CD4-positive, alpha-beta T cell treated with Interleukin-2 at 100 ng/mL for 4 hours (primary cell): ENCODE measurements at places on chromosomes 7 and 10.

DNA sequence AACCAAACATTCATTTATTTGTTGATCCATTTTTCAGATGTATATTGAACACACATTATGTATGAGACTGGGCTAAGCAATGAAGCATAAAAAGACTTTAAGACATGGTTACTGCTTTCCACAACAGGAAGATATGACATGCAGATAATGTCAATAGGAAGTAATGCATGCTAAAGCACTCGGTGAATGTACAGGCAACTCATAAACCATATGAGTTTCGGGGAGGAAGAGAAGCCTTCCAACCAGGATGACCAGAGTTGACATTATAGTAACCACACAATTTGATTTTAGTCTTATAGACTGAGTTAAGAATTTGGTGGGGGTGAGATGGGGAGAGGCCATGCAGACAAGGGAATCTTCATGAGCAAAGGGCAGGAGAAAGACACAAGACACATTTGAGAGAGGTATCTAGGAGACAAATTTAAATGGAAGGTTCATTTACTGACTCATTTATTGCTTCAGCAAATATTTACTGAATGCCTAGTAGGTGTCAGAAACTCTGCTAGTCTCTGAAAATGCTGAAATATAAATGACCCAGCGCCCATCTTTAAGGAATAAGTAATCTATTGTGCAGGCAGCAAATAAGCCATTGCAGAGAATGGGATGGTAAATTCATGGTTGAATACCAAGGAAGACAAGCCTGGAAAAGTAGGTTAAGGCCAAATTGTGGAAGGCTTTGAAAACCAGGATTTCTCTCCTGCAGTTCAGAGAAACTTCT lies 19.0 kb upstream of the SLK start:
- DNase-seq = no peak

- DNase-seq = no peak
Observed at GRCh38 chr7:45646207-45646821, 72.1 kb downstream of the ADCY1 start.

- no peak for DNase-seq
Observed at GRCh38 chr7:80318081-80318480, 183.4 kb downstream of the GNAI1 start.

DNA sequence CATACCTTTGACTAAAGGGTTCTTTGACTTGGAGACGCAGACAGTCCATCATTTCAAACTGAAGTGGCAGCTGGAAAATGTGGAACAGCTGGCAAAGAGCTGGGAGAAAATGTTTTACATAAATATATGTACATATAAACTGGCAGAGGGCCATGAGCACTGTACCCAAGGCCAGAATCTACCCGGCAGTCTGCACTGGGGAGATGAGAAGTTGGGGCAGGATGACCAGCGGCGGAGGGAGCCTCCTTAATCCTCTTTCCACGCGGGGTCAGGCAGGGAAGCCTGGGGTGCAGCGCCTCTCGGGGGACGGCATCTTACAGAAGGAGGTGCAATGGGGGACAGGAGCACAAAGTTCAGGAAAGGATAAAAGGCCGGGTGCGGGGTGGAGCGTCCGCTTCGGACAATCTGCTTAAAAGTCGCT lies 1.3 kb downstream of the GLI3 start:
- DNase-seq = no peak

- peak; percentile 20 for DNase-seq
Observed at GRCh38 chr10:97686301-97686961, 610 bp downstream of the AVPI1 start.

- DNase-seq = no peak
Observed at GRCh38 chr7:66641526-66641871, 12.8 kb downstream of the KCTD7 start.

- peak; percentile 80 for DNase-seq
Observed at GRCh38 chr7:5494683-5495561, 71.3 kb upstream of the TNRC18 start.

- DNase-seq = no peak
Observed at GRCh38 chr10:30384701-30385201, 35.7 kb upstream of the MTPAP start.

- DNase-seq = no peak
Observed at GRCh38 chr10:118047157-118047719, 497 bp upstream of the RAB11FIP2 start.

DNA sequence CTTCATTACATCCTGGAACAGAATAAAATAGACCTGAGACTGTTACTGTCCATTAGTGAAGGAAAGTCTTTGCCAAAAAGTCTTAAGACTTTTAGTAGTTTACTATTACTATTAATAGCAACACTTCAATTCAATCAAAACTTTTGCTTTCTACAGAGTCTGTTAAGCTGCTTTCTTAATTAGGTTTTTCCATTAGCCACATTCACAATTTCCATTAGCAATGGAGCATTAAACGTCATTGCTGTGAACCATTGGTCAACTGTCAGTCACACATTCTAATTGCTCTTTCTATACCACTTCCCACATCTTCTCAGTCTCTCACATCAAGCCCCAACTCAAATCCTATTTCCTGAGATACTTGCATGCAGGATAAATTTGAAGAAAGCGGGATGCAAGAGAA lies 736.6 kb upstream of the SORCS1 start:
- no peak for DNase-seq

DNA sequence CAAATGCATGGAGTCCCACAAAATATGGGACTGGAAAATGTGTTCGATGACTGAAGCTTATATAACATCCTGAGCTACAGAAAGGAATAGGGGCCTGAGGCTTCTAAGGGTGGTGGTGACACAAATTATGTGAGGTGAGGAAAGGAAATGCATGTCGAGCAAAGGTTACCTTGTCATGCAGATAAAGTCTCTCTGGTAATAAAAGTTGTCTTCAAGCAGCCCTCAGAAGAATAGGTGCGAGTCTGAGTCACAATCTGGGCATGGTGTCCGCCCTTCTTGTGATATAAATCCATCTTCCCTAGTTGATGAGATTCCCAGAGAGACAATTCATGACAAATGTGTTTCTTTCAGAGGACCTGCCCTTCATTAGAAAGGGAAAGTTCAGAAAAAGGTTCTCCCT lies 985.2 kb upstream of the C7orf33 start:
- no peak for DNase-seq

GRCh38 chr7:141387521-141388217 lies 163.5 kb upstream of the AGK start:
- DNase-seq = no peak

- no peak for DNase-seq
Observed at GRCh38 chr10:100985336-100985735, 2.0 kb downstream of the MRPL43 start.

- no peak for DNase-seq
Observed at GRCh38 chr7:110373416-110373815, 717.5 kb upstream of the LRRN3 start.

DNA sequence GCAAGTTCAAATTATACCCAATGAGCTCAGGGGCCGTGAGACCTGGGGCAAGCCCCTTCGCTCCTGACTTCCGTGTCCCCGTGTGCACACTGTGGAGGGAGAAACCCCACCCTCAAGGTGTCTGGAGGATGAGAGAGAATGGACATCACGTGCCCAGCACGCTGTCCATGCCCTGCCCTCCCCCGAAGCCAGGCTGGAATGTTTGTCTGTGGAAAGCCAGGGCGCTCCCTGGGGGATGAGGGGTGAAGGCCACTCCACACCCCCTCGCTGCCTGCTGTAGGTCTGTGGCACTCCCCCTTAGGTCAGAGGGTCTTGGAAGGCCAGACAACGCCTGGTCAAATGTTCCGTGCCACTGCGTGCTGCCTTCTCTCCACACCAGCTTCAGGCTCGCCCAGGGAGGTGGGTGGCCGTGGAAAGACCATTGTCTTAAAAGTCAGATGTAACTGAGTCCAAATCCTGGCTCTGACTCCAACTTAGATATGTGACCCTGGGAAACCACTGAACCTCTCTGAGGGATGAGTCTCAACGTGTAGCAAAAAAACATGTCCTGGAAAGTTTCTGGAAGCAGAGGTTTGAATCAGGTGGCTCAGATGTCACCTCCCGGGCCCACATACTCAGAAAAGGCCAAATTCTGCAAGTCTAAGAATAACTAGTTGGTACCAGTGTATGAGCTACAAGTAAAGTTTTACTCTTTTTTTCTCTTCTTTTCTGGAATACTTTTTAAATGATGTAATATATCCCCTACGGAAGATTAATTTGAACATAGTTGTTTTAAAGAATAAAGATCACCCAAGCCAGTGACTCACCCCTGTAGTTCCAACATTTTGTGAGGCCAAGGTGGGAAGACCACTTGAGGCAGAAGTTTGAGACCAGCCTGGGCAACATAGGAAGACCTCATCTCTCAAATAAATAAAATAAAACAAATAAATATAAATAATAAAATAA lies 24.9 kb downstream of the RCC1L start:
- DNase-seq = no peak

DNA sequence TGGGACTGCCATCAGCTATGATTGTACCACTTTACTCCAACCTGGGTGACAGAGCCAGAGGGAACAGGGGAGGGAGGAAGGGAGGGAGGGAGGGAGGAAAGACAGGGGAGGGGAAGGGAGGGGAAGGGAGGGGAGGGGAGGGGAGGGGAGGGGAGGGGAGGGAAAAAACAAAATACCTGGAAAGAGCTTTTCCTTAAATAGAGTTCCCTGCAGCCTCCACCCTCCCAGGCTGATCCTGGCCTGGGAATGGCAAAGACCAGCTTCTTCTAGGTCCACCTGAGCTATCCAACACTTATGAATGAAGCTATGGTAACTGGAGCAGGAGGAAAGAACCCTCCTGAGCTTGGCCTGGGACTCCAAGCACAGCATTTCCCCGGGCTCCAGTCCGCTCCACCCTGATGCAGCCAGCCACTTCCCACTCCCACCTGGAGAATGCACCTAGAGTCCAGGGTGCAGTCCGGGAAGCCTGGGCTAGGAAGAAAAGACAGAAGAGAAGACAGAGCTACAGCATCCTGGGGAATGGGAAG lies 66.1 kb downstream of the GRID1 start:
- DNase-seq = no peak
